ENCODE measurements at places on chromosomes 16 and 17.
A peak's percentile ranks its signal among the peaks of the same experiment; 100 is the strongest.

GRCh38 chr17:68792042-68792685 lies 163.0 kb downstream of the ABCA8 start:
- DNase-seq = peak; percentile 9

DNA sequence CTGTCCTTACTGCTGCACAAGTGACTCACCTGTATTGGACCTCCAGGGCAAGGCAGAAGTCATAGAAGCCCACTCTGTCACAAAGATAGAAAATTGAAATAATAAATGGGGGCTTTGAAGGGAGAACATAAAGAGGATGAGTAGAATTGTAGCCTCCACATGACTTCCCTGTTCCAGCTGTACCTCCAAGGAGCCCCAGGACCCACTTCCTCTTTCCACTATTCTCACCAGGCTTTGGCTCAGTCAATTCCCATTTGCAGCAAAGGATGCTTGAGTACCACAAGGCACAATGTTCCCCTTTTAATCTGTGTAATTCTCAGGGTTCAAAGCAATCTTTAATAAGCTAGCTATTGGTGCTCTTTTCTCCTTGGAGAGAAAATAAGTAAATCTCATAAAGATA lies 512.1 kb downstream of the TOX3 start:
- no peak for DNase-seq

DNA sequence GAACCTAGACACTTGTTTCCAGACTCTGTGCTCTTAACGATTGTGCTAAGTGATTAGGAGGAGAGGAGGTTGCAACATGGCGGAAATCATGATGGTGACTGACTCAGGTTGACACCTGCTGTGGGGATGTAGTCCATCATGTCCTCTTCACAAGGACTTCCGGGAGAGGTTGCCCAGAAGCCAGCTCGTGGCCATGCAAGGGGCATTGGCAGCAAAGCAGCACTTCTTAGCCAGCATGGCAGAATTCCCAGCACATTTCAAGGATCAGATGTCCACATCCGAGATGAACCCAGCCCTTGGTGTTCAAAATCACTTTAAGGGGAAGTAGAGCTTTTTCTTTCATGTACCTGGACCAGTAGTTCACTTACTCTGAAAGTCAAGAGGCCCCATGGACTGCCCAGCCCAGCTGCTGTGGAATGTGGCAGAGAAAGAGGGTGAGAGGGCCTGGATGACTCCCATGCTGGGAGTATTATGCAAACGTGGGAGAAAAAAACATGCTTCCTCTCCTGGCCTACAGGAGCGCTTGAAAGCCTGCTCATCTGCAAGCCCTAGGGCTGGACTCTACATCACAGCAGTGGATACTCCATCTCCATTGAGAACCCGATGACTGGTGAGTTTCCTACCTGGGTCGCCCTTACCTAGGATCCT lies 65.5 kb downstream of the IRX6 start:
- DNase-seq = no peak

DNA sequence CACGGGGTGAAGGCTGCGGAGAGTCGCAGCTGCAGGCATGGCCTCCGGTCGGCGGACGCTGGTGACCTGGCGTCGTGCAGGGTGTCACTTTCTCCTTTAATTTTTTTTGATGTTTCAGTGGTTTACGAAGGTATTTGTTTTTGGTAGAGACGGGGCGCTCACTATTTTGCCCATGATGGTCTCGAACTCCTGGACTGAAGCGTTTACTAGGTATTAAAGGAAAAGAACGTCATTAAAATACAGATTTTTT lies 17.1 kb downstream of the ZNF213 start:
- DNase-seq = no peak

DNA sequence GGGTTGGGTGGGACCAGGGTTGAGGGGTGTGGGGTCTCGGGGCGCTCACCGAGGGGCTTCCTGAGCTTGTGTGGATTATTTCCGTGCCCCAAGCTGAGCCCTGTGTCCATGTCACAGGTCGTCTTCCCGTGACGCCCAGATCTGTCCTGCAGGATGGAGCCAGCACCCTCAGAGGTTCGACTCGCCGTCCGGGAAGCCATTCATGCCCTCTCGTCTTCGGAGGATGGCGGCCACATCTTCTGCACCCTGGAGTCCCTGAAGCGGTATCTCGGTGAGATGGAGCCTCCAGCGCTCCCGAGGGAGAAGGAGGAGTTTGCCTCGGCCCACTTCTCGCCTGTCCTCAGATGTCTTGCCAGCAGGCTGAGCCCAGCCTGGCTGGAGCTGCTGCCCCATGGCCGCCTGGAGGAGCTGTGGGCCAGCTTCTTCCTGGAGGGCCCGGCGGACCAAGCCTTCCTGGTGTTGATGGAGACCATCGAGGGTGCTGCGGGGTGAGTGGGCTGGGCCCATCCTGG lies 1.0 kb downstream of the TELO2 start:
- peak; percentile 53 for DNase-seq

DNA sequence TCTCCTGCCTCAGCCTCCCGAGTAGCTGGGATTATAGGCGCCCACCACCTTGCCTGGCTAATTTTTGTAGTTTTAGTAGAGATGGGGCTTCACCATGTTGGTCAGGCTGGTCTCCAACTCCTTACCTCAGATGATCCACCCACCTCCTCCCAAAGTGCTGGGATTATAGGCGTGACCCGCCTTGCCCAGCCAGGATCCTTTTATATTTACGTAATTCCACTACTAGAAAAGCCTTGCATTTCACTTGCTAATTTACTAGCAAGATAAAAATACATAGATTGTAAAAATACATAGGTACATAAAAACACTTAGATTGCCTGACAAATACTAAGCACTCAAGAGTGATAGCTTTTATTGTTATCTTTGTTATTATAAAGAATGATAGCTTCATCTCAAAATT lies 47.5 kb downstream of the GDPD1 start:
- DNase-seq = no peak

GRCh38 chr17:72622661-72623433 lies 469.6 kb downstream of the SLC39A11 start:
- no peak for DNase-seq

DNA sequence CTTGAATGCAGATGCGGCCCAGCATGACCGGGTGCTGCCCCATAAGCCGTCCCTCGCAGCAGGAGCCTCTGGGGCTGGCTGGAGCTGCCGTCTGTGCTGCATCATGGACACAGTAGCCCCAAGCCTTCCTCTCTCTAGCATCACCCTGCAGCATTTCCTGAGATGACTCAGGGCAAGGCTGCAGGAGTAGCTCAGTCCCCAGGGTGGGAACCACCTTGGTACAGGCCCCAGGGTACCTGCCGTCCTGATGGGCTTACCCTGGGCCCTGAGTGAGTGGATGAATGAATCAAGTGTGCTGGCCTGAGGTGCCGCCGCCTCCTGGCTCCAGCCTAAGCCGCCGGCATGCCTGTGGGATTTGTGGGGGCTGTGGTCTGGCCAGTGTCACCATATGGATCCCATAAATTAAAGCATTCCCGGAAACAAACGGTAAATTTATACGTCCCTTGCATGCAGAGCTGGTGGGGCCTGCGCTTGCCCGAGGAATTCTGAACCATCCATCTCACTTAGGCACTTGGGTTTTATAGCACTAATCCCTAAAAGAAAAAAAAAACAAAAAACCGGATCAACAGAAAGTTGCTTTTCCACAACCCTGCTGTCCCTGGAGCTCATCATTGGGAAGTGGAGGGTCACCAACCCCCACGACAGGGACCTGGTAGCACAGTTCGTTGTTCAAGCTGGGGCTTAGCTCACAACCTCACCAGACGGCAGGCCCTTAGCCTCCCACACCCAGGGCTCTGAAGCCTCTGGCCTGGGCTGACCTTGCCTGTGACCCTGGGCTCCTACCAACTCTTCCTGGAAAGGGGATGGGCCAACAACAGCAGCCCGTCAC lies 242.6 kb upstream of the CIBAR2 start:
- DNase-seq = no peak

- no peak for DNase-seq
These were observed 985 bp upstream of the FZD2 start for GRCh38 chr17:44556166-44556831.

DNA sequence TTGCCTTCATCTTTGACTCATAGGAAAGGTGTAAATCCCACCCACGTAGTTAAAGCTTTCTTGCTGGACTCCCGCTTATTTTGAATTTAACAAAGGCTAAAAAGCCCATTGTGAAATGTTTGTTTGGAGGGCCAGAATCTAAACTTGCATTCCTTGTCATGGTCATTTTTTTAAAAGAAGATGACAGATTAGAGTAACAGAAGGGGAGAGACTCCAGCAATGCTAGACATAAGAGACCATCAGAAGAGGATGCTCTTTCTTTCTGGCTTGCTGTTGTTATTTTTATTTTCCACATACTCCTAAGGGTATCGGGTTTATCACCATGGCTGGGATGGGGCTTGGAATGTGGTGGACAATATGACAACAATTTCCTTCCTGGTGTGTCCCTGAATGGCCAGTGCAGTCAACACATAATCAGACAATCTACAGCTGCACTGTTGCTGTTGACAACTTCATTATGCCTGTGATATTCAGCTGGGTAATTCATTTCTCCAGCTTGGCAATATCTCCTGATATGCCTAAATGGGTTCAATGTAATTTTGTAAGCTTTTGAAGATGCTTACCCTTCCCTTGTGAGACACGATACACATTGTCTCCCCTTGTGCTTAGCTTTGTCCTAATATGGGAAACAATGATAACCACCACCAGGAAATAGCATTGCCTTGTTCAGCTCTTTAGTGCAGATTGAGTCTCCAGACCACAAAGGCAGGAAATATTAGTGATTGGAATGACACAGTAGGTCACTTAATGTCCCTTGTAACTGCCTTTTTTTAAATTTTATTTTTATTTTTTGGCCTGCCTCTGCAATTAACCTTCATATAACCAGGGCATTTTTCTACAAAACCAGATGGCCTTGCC lies 164.3 kb downstream of the ANKFN1 start:
- DNase-seq = no peak

- DNase-seq = no peak
These were observed 470 bp upstream of the GGT6 start for GRCh38 chr17:4560837-4561256.

DNA sequence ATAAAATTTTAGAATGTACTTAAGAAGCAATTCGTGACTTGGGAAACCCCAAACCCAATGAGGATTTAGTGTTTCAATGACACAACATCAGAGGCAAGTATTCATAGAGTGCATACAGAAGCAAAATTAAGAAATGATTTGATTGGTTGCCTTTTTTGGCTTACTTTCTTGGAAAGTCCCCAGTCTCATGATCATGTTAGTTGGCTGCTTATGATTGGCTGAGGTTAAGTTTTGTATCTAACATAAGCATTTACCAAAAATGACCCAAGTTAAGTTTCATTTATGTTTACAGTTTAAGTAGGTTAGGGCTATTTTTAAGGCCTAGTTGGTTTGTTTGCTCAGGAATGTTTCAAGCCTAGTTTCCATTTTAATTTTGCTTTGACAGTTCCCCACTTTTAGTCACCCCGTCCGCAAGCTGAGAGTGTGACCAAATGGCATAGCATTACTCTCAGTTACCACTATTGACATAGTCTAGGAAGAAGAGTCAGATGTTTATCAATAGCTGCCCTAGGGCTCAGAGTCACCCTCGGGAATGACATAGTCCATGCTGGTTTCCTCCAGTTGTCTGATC lies 36.2 kb downstream of the DGKE start:
- no peak for DNase-seq

- DNase-seq = no peak
These were observed 64.8 kb downstream of the SEC14L1 start for GRCh38 chr17:77205396-77206125.

DNA sequence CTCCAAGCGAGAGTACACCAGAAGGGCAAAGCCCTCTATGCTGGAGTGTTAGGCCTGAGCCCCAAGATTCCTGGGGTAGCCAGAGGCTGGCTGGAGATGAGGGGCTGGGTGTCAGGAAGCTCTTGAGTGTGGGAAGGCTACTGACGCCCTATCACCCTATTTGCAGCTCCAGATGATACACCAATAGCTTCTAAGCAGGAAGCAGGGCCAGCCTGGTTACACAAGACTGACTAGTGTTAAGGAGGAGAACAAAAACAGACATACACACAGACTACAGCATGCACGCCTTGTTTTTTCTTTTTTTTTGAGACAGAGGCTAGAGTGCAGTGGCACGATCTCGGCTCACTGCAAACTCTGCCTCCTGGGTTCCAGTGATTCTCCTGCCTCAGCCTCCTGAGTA lies 15.9 kb downstream of the POLR3K start:
- DNase-seq = no peak

GRCh38 chr17:46763416-46763815 lies 55.1 kb downstream of the WNT3 start:
- DNase-seq = no peak

- no peak for DNase-seq
These were observed 14.0 kb downstream of the PRSS54 start for GRCh38 chr16:58280846-58281301.

All from NCI-H460 (cell line).